Tongue (tissue), 3 donors: ENCODE measurements at places on chromosomes 11 and 22. TPM values are rescaled to one million over a fixed set of nuclear protein-coding genes. Genes with fewer than 3 reads are reported as not detected.

The MARK2 gene
- total RNA-seq, result 18.2 TPM

The BTBD18 gene
- total RNA-seq, result not detected

The ZP1 gene
- not detected for total RNA-seq

The OLFML1 gene
- 33.7 TPM for total RNA-seq

The NDUFS8 gene
- 83.0 TPM for total RNA-seq

The WBP2NL gene
- total RNA-seq, result 2.8 TPM

The CDPF1 gene
- total RNA-seq, result 20.9 TPM

The KRTAP5-7 gene
- not detected for total RNA-seq
